Caki2 (cell line): ENCODE measurements at places on chromosomes 6 and 20. TPM values are rescaled to one million over a fixed set of nuclear protein-coding genes. Genes with fewer than 3 reads are reported as not detected.

ATRN gene
- total RNA-seq, result 9.0 and 15.3 TPM in 2 replicates

MDFI gene
- total RNA-seq, result 0.35 TPM in 1 of 2 replicates, not detected in the other

HELZ2 gene
- total RNA-seq, result 26.3 and 30.3 TPM in 2 replicates

SRMS gene
- not detected in 2 replicates for total RNA-seq

MBOAT1 gene
- total RNA-seq, result 13.3 and 14.7 TPM in 2 replicates

TGM2 gene
- total RNA-seq, result 144 and 178 TPM in 2 replicates

DNA sequence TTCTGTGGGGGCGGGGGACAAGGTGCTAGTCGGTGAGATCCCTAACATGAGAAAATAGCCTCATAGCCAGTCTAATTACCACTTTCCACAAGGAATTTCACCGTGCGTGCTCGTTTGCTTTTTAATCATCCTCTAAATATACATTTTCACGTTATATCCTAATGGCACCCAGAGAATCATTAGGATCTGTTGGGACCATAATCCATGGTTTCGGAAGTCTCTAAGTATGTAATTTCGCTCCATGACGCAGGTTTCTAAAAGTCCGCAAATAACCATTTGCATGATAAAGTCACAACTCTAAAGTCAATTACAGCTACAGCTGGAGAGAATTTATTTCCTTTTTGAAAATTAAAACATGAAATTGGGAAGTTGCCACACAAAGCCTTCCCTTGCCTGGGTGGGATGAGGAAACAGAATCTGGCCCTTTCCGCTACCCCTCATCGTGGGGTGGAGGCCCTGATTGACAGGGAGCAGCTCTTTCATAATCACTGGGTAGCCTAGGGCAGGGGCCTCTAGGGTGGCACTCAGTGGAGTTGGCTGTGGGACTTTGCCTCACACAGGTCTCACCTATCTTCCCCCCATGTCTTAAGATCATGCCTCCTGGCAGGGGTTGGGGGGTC, 81.9 kb downstream of the LRFN2 start:
- no peak for DNase-seq

- DNase-seq, result no peak
Observed at GRCh38 chr6:165163519-165163918, 145.9 kb downstream of the C6orf118 start.

GRCh38 chr6:35534407-35535170, 21.9 kb upstream of the TULP1 start:
- DNase-seq, result no peak

DNA sequence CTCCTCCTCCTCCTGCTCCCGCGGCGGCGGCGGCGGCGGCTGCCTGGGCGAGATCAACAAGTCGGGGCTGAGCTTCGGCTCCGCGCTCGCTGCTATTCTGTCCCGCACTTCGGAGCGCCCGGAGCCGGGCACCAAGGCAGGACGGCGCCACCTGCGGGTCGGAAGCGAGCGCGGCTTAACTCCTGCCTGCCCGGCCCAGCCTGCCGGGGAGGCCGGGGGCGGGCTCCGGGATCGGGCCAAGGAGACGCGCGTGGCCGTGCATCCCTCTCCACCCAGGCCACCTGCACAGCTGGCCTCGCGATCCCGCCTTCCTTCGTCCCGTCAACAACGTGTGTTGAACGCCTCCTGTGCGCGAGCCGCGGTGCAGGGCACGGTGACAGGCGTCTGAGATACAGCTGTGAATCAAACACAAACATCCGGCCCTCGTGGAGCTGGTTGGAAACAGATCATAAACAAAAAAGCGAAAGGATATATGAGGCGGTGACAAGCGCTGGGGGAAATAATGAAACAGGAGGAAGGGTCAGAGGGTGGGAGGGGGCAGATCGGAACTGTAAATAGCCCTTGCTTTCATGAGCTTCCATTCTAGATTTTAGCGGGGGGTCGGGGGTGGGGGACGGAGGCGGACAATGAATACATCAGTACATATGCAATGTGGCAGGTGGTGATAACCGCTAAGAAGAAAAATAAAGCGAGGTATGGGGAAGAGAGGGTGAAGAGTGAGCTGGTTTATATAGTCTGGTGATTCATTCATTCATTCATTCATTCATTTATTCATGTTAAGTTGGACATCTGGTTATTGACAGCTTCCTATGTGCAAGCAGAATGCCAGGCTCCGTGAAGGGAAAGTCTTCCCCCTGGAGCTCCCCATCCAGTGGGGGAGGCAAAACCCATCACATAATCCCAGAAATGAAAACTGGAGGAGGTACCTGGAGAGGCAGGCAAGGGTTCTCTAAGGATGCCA, 2.0 kb upstream of the KCNB1 start:
- DNase-seq, result peak; percentile 61

DNA sequence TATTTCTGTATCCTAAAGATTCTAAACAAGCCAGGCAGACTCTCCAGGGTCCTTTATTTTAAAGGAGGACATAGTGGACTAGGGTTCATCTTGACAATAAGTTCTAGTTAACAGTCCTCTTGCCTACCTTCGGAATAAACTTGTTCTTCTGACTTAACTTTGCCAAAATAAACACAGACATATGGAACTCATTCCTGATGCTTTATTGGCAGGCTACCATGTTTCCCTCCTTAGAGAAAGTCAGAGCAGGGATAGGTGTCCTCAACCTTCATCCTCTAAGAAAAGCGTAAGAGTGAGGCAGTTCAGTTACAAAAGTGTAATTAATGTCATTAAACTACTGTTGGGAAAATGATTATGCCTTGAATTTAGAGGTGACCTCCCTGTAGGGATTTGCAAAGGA, 46.9 kb upstream of the NRSN1 start:
- no peak for DNase-seq

- no peak for DNase-seq
Observed at GRCh38 chr6:5992551-5993225, 14.0 kb downstream of the NRN1 start.

DNA sequence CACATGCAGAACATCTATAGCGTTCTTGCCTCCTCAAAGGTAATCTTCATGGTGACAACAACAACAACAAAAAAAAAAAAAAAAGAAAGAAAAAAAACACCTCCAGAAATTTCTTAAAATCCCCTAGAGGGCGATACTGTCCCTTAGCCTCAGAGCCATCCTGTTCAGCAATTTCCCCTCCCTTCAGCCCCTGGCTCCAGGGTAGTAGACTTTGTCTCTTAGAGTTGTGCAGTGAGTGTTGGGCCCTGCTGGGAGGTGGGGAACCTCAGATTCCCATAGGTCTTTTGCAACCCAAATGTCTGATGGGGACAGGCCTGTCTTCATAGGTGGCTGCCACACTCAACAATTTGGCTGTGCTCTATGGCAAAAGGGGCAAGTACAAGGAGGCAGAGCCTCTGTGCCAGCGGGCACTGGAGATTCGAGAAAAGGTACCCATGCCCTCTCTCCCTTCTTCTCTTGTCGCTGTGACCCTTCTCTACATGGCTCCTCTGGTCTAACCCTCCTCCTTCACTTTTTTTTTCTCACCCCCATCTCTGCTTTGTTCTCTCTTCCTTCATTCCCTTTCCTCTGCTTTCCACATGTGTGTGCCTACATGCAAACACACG, 6.0 kb upstream of the PTK7 start:
- peak; percentile 49 for DNase-seq

- no peak for DNase-seq
Observed at GRCh38 chr20:50551288-50551687, 41.1 kb downstream of the PTPN1 start.

- no peak for DNase-seq
Observed at GRCh38 chr6:34618430-34619182, 62.5 kb upstream of the SPDEF start.

DNA sequence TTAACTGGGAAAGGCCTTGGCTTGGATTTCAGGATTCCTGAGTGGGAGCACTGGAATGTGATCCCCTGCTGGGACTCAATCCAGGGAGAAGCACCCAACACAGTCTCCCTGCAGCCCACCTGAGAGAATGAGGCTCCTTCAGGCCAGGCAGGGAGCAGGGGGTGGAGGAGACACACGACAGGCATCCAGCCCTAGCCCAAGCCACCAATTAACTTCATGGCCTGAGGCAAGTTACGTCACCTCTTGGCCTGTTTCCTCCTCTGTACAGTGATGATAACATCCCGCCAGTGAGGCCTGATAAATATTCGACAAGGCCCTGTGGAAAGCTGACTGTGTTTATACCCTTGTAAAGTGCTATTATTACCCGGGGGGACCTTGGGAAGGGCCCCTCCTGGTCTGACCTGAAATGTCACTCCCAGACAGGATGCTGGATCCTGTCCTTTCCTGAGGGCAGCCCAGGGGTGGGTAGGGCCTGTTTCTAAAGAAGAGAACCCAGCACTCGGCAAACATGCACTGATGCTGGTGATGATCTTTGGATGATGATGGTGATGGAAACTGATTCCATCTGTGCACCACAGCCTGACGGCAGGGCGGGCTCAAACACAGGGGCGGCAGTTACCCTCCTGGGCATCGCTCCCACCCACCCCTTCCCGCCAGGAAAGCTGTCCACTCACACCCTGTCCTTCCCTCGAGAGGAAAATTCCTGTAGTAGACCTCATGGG, 12.4 kb downstream of the FRS3 start:
- peak; percentile 56 for DNase-seq

GRCh38 chr6:127812985-127813698, 87.7 kb downstream of the THEMIS start:
- DNase-seq, result no peak

DNA sequence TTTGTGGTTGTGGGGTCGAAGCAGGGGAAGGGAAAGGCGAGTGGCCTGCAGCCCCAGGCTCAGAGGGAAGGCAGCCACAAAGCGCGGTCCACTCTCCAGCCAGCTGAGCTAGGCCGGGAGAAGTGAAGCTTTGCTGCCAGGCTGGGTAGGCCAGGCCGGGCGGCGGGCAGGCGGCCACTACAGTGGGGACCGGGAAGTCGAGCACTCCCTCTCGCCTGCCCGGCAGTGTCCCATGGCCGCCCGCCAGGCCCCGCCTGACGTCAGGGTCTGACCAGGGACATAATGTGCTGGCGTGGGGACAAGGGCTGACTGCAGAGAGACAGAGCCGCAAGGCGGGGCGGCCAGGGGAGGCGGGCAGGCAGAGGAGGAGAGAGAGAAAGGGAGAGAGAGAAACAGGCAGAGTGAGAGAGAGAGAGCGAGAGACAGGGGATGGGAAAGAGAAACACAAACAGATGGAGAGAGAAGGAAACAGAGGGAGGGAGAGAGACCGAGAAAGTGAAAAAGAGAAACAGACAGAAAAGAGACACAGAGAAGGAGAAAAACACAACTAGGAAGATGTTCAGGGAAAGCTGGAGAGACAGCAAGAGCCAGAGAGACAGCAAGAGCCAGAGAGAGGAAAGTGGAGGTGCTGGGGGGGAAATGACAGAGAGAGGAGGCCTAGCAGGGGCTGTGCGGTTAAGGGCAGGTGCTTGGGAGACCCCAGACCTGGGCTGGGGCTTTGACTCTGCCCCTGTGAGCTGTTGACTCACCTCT, 94.5 kb upstream of the PTPN1 start:
- peak; percentile 89 for DNase-seq

DNA sequence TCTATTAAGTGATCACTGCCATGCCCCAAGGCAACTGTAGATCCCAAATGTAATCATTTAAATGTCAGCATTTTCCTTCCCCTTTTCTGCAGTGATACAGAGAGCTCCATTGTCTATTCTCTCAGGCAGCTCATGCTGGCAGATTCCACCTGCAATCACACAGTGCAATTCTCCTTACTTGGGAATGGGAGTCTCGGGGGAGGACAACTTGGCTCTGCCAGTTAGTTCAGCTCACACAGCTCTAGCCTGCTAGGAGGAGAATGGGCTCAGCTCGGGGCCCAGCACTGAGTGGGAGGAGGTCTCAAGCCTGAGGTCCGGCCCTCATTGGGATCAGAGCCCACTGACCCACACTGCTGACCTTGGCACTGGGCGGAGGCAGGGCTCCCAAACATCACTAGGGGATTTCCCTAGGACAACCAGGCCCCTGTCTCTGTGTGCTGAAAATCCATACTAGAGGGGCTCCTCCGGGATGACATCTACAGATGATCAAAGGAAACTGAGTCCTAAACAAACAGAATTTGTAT, 109.2 kb upstream of the ASF1A start:
- no peak for DNase-seq

DNA sequence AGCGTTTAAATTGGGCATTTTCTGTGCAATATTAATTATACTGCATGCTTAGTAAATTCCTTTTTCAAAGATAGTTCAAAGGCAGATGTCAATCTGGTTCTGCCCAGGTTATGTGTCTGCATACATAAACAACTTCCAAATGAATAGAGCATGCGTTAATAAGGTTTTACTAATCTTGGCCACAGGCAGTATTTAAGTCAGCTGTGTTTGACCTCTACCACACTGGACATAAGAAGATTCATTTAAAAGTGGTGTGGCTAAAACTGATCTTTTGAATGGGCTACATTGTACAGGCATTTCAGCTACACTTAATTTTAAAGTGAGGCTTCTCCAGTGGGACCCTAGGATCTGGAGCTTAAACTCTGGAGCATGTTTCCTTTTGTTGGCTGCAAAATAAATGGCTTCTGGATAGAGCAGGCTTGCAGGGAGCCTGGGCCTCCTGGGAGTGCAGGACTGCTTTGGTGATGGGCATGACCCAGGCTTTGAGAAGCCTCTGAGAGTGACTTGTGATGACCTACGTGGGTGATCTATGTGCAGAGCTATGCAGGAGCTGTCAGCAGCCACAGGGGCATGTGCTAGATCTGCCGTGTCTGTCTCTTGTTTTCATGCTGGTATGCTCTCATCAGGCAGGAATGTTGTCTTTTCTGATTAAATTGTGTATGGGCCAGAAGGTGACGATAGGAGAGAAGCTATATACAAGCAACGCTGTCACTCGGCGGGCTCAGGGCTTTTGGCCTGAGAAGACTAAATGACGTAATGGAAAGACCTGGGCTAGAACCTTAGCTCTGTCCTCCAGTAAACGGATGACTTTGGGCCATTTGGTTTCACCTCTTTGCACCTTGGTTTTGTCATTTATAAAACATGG, 331.2 kb downstream of the QKI start:
- peak; percentile 90 for DNase-seq

- DNase-seq, result peak; percentile 18
Observed at GRCh38 chr6:34027445-34027936, 118.4 kb downstream of the GRM4 start.

GRCh38 chr6:166775923-166776220, 148.8 kb upstream of the RPS6KA2 start:
- DNase-seq, result no peak

DNA sequence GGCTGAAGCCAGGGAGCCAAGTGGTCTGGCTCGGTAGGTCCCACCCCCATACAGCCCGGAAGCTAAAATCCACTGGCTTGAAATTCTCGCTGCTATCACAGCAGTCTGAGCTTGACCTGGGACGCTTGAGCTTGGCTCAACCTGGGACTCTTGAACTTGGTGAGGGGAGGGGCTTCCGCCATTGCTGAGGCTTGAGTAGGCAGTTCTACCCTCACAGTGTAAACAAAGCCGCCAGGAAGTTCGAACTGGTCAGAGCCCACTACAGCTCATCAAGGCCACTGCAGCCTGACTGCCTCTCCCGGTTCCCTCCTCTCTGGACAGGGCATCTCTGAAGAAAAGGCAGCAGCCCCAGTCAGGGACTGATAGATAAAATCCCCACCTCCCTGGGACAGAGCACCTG, 1337.7 kb downstream of the HACE1 start:
- DNase-seq, result no peak

DNA sequence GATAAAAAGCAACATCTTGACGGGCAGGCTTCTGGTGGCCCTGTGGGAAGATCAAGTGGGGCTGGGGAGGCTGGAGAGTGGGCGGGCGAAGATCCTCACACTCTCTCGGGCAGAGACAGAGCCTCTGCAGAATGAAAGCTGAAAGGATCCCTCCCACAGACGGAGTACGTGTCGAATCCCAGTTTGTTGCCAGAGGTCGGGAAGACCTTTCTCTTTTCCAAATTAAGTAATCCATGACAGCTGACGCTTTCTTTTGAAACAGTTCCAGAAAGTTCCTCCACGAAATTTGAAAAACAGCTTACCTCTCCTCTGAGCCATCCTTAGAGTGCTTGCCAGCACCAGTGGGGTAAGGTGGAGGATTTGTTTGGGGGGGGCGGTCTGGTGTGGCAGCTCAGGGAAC, 155.6 kb upstream of the SMLR1 start:
- DNase-seq, result no peak
